ENCODE measurements at places on chromosomes 2 and 18.

DNA sequence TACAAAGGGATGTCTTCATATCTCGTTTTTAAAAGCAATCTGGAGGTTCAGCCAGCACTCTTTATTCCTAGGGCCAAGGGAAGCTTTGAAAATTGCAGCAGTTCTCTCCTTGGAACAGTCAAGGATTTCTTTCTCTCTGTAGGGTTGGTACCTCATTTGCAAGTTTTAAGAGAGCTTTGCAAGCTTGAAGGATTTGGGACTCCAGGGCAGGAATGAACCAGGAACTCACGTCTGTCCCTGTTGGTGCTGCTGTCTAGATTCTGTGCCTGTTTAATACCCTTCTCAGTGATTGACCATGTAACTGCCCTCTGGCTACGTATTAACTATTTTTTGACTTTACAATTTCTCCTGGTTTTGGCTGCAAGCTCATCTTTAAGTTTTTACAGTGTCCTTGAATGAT, 262.5 kb upstream of the ST6GAL2 start:
- DNase-seq = no peak

DNA sequence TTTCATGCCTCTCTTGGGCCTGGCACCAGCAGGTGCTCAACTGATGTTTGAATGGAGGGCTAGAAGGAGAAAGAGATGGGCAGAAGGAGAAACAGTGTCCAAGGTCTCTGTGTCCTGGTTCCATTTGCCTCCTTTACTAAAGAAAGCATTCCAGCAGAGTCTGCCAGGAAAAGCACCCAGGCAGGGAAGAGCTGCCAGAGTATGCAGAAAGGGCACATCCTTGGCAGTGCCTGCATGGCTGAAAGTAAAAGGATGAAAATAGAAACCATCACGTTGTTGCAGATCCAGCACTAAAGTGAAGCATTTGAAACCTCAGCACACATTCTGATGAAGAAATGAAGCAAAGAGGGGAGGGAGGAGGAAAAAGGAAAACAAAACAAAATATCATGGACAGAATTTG, 142.2 kb downstream of the ESCO1 start:
- DNase-seq = no peak

DNA sequence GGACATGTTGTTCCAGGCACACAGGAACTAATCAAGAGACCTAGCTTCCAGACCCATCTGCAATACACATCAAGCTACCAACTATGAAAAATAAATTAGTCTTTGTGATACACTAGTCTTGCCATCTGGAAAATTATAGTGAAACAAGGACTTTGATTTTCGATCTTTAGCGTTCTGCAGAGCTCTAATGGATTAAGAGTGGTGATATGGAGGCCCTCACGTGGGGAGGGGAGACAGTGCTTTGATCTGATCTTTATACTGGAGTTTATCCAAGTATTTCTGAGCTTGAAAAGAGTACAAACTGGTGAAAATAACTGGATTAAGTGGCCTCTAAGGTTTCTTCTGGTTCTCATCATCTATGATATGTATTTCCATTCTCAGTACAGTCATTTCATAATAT, 273.4 kb upstream of the CDH7 start:
- DNase-seq = no peak

- DNase-seq = no peak
Observed at GRCh38 chr2:212392043-212392442, 146.6 kb downstream of the ERBB4 start.

- peak; percentile 73 for DNase-seq
Observed at GRCh38 chr2:191740016-191740419, 62.1 kb downstream of the NABP1 start.

GRCh38 chr2:217753460-217754200, 249.2 kb downstream of the TNS1 start:
- DNase-seq = no peak

DNA sequence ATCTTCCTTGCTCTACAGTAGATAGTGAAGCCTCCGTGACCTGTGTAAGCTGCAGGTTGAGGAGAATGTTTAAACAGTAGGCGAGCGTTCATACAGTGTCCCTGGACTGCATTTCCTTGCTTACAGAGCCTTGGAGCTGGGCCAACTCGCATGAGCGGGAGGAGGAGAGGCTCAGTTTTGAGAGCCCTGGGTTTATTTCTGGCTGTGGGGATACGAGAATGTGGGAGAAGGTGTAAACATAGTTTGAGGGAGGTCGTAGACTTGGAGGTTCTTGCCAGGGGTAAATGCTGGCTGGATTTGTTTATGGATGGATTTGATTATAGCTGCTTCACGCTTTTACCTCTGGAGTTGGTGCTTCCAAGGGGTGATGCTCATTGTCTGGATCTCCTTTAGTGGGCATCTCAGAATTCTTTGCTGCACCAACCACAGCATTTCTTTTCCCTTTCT, 20.8 kb downstream of the CRIM1 start:
- no peak for DNase-seq

GRCh38 chr2:3674066-3674845, 16.3 kb downstream of the ALLC start:
- DNase-seq = no peak

GRCh38 chr2:168650139-168650538, 152.3 kb upstream of the NOSTRIN start:
- no peak for DNase-seq

DNA sequence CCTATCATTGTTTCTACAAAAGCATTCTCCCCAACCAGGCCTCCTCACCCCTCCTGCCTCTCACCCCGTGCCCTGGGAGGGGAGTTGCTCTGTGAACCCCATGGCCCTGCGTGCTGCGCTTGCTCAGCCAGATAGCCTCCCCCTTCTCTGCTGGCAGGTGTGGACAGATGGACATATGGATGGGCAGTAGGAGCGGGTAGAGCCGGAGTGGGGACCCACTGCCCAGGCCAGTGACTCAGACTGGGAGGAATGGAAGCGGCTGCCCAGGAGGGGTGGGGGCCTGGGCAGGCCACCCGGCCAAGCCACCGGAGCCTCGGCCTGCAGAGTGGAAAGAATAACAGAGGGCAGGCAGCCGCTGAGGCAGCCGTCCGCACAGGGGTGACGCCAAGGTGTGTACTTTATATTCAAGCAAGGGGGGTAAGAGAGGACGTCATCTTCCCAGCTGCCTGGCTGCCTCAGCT, 8.7 kb downstream of the CYP26B1 start:
- DNase-seq = peak; percentile 22
